ENCODE measurements at places on chromosomes 7 and 10.

DNA sequence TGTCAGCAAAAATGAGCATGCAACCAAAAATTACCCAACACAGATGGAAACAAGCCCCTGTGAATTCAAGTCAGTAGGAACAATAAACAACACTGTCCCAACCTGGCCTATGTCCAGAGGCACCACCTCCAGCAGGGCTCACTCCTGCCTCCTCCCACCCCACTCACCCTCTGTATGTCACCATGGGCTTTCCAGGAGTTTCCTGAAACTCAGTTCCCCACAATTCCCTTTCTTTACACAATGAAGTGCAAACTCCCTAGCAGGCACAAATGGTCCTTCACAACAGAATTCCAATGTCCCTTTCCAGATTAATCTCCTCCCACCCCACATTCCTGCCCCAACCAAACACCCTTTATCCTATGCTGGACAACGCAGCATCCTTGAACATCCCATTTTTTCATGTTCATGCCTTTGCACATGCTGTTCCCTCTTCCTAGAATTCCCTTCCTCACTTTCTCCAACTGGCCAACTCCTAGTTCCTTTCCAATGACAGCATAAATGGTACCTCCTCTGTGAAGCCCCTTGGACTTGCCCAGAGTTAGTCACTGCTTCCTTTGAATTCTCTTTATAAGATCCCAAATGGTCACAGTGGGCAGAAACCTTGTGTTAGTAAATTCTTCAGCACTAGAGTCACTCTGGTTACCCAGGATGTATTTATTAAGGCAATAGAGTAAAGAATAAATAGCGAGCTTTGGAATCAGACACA lies 157.5 kb downstream of the SLIT1 start:
- DNase-seq = no peak

GRCh38 chr10:62806251-62806650 lies 1.7 kb downstream of the ADO start:
- no peak for DNase-seq

DNA sequence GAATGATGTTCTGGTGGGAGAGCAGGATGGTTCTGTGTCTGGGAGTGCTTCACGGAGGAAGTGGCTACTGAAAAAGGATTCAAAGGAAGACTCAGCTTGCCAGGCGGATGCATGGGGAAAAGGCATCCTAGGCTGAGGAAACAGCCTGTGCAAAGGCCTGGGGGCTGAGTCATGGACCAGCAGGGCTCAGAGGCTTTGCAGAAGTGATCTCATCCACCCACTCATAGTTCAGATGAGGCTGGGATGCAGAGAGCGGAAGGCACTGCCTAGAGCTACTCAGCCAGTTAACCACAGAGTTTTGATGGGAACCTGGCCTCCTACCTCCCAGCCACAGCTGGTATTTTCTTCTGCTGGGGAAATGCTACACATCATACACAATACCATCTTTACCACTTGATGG lies 15.8 kb upstream of the ADAMTS14 start:
- DNase-seq = peak; percentile 58

DNA sequence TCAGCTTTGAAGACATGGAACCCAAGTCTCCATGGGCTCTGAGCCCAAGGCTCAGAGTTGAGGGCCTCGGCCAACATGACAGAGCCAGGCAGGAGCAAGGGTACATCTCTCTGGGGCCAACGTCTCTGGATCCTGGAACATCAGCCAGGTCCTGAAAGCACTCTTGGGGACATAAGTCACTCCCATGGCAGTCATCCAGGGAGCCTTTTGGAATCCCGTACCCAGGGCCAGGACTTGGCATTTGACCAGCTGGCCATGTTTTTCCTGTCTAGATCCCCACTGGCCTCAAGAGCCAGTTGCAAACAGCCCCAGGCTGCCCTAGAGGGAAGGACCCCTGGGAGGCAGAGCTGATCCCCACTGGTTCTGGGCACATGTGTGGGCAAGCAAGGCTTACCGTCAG lies 4.3 kb upstream of the CXCL12 start:
- no peak for DNase-seq

- peak; percentile 20 for DNase-seq
These were observed 61.4 kb upstream of the GPR158 start for GRCh38 chr10:25113191-25114035.

DNA sequence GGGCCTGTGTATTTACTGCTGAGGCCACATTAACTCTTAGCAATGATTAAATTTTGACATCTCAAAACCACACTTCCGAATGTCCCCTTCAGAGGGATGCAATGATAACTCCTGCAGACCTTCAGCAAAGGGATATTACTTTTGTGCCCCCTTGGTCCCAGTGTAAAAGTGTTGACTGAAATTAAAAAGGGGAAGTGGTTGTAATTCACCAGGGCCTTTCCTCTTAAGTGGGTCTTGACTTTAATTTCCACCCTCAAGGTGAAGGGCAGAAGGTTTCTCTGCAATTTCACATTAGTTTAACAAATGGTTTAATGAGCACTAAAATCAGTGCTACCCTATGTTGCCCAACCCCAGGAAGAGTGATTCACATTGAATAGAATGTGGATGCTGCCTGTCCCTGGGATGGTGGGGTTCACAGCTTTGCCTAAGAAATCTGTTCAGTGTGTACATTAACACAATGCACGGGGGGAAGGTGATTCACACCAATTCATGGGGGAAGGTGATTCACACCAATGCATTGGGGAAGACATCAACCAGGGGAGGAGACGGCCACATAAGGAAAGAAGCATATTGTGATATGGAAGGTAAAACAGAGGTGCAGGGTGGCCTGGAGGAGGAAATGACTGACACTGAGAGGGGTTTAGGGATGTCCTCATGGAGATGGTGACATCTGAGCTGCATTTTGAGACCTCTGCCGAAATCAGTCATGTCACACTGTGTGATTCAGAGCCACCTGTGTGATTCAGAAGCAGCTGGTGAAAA lies 19.4 kb upstream of the TNS3 start:
- DNase-seq = peak; percentile 69

- peak; percentile 23 for DNase-seq
These were observed 23.0 kb downstream of the ASB15 start for GRCh38 chr7:123624527-123625183.

DNA sequence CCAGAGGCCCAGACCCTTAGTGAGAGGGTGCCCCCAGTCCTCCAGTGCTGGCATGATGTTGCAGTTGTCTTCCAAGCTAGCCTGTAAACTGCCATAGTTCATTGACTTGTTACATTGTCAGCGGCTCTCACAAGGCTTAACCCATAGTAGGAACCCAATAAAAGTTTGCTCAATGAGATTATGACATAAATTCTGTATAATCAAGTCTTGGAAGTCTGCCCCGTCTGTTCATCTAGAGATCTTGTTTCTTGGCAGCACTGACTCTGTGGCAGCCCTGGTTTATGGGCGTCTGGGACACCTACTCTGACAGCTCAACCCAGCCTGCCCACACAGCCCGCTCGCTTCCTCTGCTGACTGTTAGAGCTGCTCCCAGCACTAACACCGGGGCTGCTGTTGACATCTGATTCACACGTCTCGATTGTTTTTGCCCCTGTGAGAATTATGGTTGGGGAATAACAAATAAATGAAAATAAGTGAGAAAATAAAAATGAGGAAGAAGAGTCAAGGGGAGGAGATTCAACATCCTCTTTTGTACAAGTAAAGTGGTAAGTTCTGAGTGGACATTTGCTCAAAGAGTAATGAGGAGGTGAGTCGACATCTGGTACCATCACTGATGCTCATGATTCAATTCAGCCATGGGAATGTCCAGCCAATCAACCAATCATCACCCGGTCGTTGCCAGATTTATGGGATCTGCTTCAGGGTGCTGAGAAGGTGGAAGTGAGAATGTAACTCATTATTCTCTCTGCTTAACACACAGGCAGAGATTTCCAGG lies 160.8 kb downstream of the SPAG6 start:
- DNase-seq = no peak

All from HS-27A (cell line).